ENCODE measurements at places on chromosomes 2 and 18.

GRCh38 chr18:68233018-68233417, 481.9 kb downstream of the TMX3 start:
- no peak for DNase-seq

DNA sequence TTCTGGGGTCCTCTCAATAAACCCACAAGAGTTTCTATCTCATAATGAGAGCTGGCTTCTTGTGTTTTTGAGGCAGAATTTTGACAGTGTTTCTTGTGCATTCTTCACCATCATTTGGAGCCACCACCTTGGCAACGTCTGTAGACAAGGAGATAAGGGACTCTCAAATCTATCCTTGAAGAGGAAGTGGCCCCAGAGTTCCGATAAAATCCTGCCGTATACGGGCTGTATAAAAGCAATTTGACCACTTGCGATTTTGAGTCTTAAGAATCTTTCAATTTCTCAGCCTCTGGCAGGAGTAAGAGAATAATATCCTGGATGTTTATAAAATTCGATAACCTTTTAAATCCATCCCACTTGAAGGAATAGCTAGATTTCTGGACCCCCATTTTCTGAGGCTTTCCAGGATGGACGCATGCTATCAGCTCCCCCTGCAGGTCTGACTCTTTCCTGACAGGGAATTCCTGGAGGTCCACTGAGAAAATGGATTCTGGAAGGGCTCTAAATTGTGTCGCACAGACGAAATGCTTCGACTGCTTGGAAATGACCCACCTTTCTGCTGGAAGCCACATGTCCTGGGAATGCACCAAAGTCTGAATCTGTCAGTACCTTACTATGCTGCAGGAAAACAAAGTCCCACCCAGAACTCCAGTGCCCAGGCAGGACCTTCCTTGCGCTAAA, 54.1 kb downstream of the E2F6 start:
- DNase-seq = no peak

GRCh38 chr2:233385489-233386044, 31.3 kb downstream of the DGKD start:
- no peak for DNase-seq

DNA sequence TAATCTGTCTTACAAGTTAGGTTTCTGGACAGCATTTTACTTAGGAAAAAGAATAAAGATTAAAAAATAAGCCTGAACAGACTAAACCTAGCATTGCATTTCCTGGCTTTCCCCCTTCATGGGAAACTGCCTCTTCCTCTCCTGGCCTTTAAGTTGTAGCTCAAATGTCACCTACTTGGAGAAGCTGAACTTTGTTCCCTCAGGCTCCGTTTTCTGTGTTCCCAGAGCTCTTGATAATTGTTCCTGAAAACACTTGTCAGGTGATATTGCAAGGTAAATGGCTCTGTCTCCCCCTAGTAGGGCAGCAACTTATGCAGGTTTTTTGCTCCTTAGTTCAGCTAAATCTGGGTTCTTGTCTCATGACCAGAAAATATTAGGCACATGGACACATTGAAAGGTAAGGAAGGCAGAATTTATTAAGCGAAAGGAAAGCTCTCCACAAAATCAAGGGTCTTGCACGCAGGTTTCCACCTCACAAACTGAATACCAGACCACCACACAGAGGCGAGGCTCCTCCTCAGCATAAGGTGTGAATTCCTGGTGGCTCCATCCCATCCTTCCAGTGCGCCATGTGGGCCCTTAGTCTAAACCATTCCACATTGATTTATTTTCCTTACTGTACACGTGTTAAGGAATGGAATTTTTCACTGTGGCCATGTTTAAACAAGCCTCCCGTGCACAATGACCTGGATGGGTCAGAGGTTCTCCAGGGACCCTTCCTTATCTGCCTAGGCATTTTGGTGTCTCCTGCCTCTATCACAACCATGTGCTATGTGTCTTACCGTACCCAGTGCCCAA, 229.3 kb downstream of the HNMT start:
- no peak for DNase-seq

DNA sequence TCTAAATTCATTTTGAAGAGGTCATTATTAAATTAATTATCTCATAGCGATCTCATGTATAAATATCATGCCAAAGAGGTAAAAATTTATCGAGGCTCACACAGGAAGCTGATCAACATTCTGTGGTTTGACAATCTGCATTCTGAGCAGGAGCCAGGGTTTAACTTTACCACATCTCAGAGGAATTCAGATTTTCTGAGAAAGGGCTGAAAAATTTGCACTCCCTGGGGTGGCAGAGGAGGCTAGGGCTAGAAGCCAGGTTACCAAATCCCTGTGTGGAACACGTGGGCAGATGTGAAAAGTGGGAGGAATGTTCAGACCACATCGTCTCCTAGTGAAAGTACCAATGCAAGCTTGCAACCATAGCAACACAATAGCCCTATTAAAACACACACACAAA, 63.5 kb upstream of the CTLA4 start:
- DNase-seq = no peak

DNA sequence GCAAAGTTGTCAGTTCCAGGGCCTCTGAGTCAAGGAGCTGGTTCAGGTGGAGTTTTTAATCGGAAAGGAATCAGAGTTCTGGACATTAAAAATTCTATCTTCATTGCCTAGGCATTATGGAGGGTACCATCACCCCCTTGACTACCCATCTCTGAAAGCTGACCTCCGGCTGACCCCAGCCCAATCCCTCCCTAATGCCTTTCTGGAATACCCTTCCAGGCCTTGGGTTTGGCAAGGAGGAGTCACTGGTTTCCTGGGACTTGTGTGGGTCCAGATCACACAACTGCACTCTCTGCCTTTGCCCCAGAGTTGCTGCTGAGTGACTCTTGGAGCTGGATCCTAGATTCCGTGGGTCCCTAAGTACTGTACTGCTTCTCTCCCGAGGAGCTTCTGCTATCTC, 1.0 kb upstream of the OSR1 start:
- no peak for DNase-seq

- DNase-seq = no peak
Observed at GRCh38 chr2:216653931-216654365, 20.7 kb downstream of the IGFBP2 start.

DNA sequence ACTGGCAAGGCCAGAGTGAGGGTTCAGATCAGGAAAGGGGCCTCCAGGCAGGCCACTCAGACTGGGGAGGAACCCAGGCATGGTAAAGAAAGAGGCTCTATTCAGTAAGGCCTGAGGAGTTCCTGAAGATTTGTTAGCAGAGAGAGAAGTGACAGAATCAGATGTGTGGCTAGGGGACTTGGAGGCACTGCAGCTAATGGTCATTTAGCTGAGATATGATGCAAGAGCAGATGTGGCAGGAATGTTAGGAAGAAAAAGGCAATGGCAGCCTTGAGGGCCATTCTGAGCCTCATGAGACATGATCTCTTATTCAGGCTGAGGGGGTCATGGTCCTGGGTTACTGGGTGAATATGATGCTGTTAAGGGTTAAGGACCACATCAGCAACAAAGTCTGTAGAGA, 73.4 kb downstream of the CCDC93 start:
- DNase-seq = no peak

DNA sequence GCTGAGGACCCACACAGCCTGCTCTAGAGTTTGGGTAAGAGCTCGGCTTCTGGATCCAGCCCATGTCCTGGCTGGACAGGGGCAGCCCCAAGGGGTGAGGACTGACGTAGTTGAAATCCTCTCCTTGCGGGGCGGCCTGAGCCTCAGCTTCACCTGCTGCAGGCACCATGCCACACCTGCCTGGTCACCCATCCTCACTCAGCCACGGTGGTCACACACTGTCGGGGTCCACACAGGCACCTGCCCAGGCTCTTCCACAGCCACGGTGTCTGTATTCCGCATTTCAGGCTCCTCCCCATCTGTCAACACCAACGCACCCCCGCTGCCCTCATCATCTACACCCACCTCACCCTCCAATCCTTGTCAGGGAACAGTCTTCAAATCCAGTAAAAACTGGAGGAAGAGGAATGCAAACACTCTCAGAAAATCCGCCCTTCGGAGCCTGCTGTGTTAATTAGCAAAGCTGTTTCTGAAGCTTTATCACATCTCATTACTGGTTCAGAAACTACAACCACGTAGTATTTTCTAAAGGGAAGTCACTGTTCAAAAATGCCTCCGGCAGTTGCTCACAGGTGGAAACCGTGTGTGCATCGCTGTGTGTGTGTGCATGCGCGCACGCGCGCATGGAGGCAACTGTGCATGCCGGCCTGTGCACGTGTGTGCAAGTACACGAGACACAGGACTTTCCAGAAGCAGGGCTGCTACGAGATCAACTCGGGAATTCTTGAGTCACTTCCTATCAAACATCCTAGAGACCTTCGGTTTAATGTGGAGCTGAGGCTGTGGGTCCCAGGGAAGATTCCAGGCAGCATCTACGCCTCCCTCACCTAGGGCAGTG, 38.2 kb downstream of the SLC66A2 start:
- DNase-seq = no peak

GRCh38 chr2:215371915-215372897, 60.3 kb downstream of the ATIC start:
- DNase-seq = no peak

- no peak for DNase-seq
Observed at GRCh38 chr2:8215982-8216381, 465.9 kb upstream of the ID2 start.

DNA sequence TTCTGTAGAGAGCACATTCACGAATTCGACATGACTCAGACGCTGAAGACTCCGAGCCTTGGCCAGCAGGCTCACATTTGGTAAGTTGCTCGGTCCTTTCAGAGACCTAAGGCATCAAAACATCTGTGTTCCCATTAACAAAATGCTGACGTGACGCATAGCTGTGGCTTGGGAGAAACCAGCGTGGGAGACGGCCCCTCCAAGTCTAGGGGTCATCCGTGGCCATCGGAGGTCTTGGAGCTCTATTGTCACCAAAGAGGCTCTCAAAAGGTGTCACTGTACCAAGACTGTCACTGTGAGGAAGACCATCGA, 14.9 kb downstream of the FBLN7 start:
- DNase-seq = no peak

- no peak for DNase-seq
Observed at GRCh38 chr2:70381235-70381634, 79.4 kb upstream of the FAM136A start.

DNA sequence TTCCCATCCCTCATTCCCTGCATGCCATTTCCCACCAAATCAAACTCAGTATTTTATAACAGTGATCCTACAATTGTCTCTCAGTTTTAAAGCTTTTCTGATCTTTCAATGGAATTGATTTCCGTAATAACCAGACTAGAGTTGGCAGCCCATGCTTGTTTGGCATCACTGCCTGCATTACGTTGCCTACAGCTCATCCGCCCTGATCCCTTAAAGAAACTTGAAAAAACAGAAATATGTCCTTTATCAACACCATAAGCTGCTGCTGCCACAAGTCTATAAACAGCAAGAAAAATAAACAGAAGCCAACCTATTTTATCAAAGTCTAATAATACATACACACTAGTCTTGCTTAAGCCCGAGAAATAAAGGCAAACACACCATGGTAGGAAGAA, 331.0 kb downstream of the METTL4 start:
- no peak for DNase-seq

GRCh38 chr2:19762959-19763605, 138.7 kb downstream of the TTC32 start:
- no peak for DNase-seq
